ENCODE measurements at places on chromosomes 5 and 9.

DNA sequence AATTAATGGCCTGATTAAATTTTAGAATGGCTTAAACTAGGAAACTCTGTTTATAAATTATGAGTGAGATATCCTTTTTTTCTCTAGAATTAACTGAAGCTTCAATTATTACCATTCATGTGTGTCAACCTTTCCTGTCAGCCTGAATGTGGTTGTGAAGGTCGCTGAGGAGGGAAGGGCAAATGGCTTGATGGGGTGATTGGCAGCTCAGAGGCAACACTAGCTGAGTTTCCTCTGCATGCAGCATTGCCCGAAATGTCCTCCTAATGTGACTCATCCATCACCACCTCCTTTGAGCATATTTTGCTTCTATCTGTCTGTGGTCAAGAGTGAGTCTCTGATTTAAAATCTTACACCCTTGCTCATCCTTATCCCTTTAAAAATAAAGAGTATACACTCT is 281.9 kb downstream of the TENT4A start:
- DNase-seq = no peak

DNA sequence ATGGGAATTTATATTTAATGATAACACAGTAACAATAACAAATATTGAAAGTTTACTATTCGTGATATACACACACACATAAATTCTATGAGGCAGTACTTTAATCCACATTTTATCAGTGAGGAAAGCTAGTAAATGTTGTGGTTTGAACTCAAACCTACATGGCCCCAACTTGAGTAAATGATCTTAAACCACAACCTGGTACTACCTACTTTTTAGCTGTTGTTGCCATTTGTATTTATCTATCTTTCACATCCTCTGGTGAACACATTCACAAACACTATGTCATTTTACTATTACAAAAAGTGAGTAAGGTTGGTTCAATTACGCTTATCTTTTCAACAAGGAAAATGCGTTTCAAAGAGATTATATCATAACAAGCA is 186.1 kb downstream of the SMC2 start:
- DNase-seq = no peak

DNA sequence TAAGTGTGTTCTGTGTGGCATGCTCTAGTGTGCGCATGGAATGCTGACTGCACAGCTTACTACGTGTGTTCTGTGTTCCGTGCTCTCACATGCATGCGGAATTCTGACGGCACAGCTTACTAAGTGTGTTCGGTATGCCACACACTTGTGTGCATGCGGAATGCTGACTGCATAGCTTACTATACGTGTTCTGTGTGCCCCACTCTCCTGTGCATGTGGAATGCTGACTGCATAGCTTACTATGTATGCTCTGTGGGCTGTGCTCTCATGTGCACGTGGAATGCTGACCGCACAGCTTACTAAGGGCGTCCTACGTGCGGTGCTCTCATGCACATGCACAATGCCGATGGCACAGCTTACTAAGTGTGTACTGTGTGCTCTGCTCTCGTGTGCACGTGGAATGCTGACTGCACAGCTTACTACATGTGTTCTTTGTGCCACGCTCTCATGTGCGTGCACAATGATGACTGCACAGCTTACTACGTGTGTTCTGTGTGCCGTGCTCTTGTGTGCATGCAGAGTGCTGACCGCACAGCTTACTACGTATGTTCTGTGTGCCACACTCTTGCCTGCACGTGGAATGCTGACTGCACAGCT is 548.9 kb downstream of the IRX1 start:
- no peak for DNase-seq

DNA sequence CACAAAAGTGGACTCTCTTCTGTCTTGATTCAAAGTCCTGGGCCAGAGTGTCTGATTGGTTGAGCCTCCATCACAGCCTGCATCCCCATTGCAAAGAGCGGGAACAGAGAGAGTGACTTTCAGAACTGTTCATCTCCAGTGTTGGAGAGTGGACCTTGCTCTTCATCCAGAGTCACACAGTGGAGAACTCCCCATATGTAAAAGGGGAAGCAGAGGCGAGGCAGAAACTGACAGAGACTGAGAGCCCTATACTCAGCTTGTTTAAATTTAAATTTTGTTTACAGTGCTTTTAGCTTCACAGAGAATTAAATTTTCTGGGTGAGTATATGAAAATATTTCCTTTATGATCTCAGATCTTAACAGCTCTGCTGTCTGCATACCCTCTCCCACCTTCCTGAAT is 70.0 kb upstream of the SSBP2 start:
- no peak for DNase-seq

- DNase-seq = no peak
These were observed 608.9 kb downstream of the IRX1 start for GRCh38 chr5:4204276-4205141.

Data from AG04450 (cell line).